Esophagus squamous epithelium (tissue), 5 donors: ENCODE measurements at places on chromosomes 12 and 14.
A peak's percentile ranks its signal among the peaks of the same experiment; 100 is the strongest.

GRCh38 chr12:4212845-4213244, 60.7 kb upstream of the CCND2 start:
- no peak for DNase-seq

GRCh38 chr14:65840786-65841185, 428.3 kb downstream of the FUT8 start:
- DNase-seq = no peak

DNA sequence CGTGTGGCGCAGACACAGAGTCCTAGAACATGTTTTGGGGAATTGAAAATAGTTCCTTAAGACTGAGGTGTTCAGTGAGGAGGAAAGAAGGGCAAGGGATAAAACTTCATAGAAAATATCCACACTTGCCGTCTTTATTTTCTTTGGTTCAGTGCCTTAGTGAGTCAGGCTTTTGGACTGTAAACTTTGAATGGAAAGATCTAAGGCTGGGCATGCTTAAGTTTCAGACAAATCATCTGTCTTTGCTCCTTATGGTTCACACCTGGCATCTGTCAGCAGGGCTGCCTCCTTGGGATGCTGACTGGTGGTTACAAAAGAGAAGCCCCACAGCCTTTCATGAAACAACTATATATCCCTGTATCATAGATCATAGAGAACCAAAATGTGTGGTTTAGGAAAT, 136.3 kb upstream of the PRICKLE1 start:
- no peak for DNase-seq

GRCh38 chr12:106114447-106115068, 24.2 kb downstream of the NUAK1 start:
- DNase-seq = no peak

GRCh38 chr12:1518591-1519516, 75.5 kb downstream of the FBXL14 start:
- no peak for DNase-seq

GRCh38 chr12:124115496-124115895, 142.5 kb downstream of the ZNF664 start:
- DNase-seq = no peak

- DNase-seq = no peak
These were observed 81.4 kb downstream of the TMTC3 start for GRCh38 chr12:88223519-88223918.

GRCh38 chr12:6925540-6926279, 2.0 kb upstream of the ATN1 start:
- DNase-seq = no peak

- no peak for DNase-seq
These were observed 87.1 kb downstream of the SINHCAF start for GRCh38 chr12:31238764-31239387.

DNA sequence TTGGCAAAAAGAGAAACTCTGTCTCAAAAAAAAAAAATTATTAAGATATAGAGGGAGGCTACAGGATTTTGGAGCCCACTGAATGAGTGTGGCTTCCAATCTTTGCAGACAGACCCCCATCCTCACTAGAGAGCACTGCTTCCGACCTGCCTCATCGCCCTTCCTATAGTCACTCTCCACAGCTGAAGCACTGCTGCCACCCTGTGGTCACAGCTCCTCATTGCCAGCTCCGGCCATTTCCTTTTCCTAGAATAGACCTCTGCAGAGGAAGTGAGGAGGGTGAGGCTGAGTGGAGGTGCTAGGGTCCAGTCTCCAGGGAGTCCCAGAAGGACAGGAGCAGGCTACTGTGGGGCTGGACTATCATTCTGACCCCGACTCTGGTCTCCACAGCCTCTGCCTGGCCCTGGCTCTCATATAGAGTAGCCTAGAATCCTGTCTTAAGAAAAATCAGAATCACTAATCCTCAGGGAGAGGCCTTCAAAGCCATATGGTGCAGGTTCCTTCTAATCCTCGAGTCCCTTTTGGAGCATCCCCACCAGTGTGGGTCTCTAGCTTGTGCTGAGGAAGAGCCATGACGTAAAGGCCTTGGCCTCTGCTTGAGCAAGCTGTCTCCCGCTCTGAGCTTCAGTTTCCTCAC, 1.4 kb upstream of the NPFF start:
- peak; percentile 26 for DNase-seq

DNA sequence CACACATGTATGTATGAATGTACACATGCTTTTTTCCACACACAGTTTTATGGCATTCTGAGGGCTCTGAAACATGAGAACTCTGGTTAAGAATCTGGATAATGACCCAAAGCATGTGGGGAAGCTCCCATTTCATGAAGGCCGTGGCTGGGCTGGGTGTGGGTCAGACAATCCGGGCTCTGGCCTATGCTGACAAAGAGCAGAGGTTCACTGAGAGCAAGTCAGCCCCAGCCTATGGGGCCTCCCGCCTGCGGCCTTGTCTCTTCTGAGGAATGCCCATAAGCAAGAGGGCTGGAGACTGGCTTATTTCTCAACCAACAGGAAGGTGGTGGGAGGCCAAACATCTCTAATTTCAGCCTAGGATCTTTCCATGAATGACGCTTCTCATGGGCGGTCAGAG, 8.5 kb downstream of the MYH6 start:
- no peak for DNase-seq

- DNase-seq = peak; percentile 76
These were observed 10.8 kb downstream of the BHLHE41 start for GRCh38 chr12:26113853-26114719.

DNA sequence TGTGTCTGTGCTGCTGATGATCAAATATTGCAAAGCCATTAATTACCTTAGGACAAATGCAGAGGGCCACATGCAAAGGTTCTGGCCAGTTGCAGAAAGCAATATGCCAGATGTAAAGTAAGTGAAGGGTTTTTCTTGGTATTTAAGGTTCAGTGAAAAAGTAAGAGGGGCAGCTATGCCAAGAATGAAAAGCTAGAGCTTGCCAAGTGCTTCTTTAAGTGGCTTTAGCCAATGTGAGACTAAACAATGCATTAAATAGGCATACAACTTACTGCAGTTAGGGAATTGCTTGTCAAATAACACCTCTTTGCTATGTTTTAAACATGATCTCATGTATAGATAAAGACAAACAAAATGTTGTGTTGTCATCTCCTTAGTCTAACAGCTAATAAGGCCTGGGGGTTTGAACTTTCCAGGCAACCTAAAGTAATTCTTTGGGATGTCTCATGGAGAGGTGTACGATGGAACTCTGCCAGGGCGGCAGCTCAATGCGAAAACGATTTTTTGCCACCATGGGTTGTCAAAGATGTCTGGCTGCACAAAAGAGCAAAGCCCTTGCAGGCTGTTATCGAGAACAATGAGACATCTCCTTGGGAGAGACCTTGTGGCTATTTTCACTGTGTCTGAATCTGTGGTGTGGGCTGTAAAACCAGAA, 12.0 kb downstream of the IGF1 start:
- no peak for DNase-seq

DNA sequence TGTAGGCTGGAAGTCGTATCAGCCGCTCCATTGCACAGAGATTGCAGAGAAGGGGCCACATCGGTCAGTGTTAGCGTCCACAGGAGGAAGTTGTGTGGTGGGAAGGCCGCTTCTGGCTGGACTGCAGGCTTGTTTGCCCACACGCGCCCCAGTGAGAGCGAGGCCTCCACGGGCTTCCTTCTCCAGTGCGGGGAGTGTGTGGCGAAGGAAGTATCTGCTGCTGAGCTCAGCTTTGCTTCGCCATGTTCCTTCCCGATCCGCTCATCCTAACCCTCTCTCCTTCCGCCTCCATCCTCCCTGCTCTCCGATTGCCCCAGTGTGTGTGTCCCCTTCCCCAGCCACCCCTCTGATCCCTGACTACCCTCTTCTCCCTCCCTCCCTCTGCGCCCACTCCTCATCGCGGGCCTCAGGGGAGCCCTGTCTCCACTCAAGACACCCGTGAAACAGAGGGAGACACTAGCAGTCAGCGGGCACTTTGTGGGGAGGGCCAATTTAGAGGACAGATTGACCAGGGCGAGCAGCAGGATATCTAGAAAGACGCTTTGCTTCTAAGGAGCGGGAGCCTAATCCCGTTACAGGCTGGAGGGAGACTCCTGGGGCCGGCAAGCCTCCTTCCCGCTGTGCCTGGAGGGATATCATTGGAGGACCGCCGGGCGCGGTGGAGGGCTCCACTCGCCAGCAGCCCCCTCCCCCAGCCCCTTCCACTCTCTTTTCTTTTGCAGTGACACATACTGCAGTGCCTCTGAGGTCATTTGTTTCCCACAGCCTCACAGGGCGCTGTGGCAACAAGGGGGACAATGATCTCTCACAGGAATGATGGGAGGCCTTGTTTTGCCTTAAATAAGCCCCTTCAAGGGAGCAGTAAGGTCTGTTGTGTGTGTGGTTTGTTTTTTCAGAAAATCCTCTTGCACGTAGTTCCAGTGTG, 428.8 kb downstream of the ZFP36L1 start:
- no peak for DNase-seq

DNA sequence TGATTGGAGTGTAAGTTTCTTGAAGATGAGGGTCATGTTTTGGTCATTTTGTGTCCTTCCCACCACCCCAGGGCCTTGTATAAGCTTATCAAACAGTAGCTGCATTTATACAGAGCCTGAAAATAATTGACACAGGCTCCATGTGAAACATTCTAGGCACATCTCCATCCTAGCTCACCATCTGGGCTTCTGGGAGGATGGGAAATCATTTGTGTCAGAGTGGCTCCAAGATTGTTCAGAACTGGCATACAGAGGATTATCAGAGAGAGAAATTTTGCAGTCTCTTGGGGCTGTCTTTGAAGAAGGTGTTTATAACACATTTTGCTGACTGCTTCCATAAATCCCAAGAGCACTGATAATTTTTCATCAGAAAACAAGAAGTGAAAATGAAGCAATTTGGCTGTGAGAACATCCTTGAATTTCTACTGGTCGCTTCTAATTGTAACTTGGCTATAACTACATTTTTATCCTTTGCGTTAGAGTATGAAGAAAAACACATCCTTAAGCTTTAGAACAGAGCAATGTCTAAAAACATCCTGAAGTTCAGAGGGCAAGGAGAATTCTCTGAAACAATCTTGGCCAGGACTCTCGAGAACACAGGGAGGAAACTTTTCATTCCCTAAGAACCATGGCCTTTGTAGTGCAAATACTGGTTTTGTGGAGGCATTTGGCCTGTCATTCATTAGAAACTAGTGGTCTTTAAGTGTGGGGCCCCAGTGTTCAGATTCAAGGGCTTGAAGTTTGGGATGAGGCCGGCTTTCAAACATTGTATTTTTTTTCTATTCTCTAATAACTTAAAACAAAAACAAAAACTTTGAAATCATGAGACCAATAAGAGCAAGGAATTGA, 151.1 kb downstream of the DACT1 start:
- DNase-seq = no peak

DNA sequence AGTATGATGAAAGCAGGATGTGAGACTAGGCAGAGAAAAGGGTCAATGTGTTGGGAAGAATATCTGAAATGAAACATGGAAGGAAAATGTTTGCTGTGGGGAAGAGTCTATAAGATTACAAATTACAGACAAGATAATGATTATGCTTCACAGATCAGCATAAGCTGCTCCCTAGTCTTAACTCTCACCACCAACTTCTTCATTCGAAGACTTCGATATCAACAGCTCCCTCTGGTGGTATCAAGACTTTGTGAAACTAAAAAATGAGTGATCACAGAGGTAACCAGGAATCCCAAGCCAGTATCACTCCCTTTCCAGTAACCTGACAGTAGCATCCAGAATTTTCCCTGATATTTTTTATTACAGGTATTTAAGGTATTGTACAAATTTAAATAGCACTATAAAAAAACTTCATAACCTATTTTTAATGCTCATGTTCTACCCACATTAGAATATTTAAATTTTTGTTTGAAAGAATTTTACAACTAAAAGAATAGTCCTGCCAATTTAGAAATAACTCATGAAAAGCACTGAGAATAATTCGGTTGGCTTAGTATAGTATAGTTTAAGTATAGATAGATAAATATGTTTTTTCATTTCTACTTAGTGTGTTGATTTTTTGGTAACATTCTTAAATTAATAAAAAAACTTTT, 84.4 kb downstream of the C2CD5 start:
- no peak for DNase-seq

DNA sequence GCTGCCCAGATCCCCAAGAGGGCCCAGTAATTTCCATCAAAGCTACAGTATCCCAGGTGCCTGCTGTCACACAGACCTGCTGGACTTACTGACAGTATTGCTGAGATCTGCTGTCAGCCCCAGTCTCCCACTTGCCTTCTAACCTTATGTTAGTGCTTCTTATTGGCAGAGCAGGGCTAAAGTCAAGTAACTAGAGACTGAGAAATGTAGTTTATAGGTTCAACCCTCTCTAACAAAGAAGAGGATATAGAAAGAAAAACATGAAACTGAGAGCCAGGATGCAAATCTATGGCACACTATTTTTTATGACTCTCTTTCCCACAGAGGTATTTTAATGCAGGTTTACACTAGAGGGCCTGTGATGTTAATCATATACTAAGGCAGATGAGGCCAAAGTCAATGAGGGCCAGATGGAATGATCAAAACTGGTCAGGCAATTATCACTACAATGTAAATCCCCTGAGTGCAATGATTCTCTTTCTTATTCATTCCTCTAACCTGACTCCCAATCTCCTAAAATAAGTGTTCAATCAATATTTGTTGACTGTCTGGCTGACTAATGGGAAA, 781.9 kb downstream of the VRK1 start:
- no peak for DNase-seq

DNA sequence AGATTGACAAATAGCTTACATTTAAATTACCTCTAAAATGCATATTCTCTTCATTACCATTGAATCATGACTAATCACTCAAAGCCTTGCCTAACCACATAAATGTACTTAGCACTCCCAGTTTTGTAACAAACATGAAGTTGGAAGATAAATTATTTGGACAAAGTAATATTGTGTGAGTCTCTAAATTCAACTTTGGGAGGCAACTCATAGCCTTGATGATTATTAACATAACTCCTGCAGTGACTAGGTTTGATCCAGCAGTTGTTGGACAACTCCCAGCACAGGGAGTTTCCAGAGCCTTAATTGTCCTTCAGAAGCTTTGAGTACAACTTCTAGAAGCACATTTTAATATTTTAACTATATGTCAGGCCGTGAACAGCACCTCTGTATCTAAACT, 153.4 kb upstream of the PDZRN4 start:
- no peak for DNase-seq

GRCh38 chr12:113938471-113938870, 27.7 kb downstream of the RBM19 start:
- no peak for DNase-seq

GRCh38 chr12:62401631-62402030, 65.0 kb upstream of the MON2 start:
- no peak for DNase-seq

GRCh38 chr12:54229624-54230212, 40.9 kb upstream of the SMUG1 start:
- no peak for DNase-seq

GRCh38 chr12:92561543-92561899, 141.3 kb upstream of the PLEKHG7 start:
- no peak for DNase-seq
